ENCODE measurements at places on chromosomes 6 and 20.

GRCh38 chr6:169176361-169176991 lies 77.2 kb downstream of the THBS2 start:
- DNase-seq: no peak

DNA sequence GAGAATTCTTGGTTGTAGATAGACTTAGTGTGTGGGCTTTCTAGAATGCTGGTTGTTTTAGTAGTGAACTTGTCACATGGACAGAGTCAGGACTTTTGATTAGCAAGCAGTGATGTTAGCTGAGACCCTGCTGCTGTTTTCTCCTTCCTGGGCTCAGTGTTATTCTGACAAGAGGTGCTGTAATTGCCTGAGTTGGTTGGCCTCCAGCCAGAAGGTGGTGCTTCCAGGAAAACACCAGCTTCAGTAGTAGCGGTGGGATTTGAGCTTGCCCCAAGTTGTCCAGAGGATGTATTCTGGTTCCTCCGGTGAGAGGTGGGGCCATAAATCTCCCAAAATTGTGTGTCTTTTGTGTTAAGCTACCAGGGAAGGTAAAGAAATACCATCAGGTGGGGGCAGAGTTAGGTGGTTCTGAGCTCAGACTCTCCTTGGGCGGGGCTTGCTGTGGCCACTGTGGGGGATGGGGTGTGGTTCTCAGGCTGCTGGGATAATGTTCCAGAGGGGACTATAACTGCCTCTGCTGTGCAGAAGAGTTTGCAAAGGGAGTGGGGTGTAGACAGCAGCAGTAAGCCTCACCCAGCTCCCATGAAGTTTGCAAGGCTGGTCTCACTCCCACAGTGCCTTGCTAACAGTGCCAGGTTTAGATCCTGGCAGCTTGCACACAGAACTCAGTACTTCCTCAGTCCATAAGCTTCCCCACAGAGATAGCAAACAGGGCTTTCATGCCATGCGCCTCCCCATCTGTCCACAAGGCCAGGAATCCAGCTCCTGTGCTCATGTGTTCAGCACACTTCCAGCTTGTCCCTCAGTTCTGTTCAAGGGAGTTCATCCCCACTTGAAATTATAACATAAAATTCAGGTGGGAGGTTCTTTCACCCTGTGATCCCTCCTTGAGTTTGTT lies 278.4 kb upstream of the PTCHD4 start:
- no peak for DNase-seq

GRCh38 chr6:3443221-3443515 lies 13.7 kb downstream of the SLC22A23 start:
- DNase-seq: no peak

GRCh38 chr6:85585741-85586140 lies 7.9 kb downstream of the SNX14 start:
- no peak for DNase-seq

- DNase-seq: no peak
Measured at GRCh38 chr20:33521461-33521860, 31.6 kb downstream of the CBFA2T2 start.

GRCh38 chr6:158780988-158781691 lies 38.0 kb downstream of the EZR start:
- no peak for DNase-seq

DNA sequence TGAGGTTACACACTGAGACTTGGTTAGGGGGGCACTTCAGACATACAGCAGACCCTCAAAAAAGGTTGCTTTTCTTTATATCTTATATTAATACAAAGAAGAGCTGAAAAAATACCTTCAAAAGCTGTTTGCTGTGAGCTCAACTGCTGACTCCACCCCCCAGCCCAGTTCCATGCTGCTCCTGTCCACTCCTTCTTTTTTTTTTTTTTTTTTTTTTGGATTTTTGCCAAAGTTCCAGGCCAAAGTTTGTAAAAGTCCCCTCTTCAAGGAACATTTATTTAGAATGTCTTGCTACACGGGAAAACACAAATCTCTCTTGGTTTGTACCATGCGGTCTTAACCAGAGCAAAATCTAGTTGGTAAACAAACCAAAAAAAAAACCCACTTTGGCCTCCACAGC lies 85.3 kb upstream of the AKAP12 start:
- no peak for DNase-seq

DNA sequence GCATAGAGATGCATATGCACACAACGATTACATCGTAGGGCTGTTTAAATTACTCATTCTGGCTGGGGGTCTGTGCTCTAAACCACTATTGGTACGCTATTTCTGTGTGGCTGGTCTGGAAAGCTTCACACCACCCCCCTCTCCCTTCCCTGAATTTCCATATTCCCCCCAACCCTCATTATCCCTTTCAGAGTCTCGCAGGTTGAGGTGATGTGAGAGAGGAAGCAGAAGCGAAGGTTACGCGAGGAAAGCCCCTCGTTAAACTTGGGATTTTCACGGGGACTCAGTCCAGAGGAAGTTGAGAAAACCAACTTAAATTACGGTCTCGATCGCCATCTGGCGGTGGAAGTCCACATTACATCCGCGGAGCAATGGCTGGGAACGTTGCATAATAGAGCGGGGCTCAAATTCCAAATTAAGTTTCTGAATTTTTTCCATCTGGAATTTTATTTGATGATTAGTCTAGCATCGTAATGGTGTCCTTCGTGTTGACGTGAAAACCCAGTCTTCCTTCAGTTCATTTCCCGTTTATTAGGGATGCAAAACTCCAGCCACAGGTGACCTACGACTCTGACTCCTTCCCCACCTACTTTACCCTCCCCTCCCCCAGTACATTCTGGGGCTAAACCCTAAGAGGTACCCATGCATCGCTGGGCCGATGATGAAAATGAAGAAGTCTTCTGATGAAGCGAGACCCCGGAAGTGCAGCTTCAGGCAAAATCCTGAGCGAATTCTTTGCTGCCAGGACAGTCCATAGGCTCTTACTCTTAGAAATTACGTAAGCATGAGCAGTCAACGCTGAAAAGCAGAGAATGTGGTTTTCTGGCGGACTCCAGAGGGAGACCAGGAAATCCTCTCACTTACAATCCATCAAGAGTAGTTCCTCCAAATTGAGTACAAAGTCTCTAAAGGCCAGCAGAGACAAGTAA lies 19.7 kb downstream of the HLA-DOB start:
- peak; percentile 84 for DNase-seq

DNA sequence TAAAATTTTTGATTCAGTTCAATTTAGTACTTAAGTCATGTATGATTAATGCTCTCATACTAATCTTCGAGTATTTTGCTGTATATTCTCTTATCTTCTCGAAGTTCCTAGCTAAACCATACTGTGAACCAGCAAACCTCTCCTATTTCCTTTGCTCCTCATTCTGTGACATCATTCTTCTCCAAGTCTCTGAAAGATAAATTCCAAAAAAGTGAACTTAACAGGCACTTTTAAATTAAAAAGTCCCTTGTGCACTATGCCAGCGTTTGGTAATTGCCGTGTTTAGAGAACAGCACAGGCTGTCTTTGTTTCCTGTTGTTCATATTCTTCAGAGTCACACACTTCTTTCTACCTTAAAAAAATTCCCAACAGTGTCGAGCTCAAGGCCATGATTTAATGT lies 188.4 kb upstream of the PHACTR1 start:
- DNase-seq: no peak

GRCh38 chr6:154154389-154154967 lies 115.4 kb downstream of the OPRM1 start:
- peak; percentile 67 for DNase-seq

- DNase-seq: no peak
Measured at GRCh38 chr6:143157131-143157530, 96.4 kb downstream of the AIG1 start.

Measured in activated CD4-positive, alpha-beta memory T cell treated with anti-CD3 and anti-CD28 coated beads for 36 hours (primary cell).